ENCODE measurements at places on chromosomes 3 and 15.

DNA sequence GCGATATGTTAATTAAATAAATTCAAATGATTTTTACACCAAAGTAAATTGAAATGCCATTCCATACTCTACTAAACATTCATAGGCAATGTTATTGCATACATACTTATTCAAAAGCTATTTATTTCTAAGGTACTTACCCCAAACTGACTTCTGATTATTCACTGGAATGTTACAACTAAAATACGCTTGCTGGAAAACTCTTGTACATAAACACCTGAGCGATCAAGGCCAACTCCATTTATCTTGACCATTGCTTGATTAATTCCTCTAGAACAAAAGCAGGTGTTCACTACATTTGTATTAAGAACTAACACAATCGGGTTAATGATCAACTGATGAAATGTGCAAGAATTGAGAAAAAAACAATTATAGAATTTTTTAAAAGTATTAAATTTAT lies at the start of gene SERPINI2:
TSS of gene SERPINI2 (minus strand) at position 180 of the 400 bp plus-strand sequence. CDS start 2,208 bp downstream, outside the sequence.
- no peak for DNase-seq

- DNase-seq: no peak
Measured at GRCh38 chr15:69508659-69509058, 56.0 kb downstream of the RPLP1 start.

GRCh38 chr3:111577798-111578685 lies 17.1 kb downstream of the ZBED2 start:
- DNase-seq: peak; percentile 83

DNA sequence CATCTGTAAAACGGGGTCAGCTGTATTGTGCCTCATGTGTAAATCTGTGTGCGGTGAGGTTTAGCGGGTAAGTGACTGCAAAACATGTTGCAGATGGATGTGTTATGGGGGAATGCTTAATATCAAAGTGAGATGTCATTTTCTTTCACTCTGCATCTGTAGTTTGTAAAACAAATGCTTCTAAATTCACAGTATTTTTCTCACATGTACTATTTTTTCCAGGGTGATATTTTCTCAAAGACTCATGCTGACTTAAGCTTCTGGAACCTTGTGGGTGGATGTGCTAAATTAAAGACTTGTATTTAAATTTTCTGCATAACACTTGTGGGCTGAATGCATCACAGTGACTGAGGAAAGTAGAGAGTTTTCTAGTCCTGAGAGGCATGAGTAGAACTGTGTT lies 115.2 kb upstream of the TP63 start:
- no peak for DNase-seq

DNA sequence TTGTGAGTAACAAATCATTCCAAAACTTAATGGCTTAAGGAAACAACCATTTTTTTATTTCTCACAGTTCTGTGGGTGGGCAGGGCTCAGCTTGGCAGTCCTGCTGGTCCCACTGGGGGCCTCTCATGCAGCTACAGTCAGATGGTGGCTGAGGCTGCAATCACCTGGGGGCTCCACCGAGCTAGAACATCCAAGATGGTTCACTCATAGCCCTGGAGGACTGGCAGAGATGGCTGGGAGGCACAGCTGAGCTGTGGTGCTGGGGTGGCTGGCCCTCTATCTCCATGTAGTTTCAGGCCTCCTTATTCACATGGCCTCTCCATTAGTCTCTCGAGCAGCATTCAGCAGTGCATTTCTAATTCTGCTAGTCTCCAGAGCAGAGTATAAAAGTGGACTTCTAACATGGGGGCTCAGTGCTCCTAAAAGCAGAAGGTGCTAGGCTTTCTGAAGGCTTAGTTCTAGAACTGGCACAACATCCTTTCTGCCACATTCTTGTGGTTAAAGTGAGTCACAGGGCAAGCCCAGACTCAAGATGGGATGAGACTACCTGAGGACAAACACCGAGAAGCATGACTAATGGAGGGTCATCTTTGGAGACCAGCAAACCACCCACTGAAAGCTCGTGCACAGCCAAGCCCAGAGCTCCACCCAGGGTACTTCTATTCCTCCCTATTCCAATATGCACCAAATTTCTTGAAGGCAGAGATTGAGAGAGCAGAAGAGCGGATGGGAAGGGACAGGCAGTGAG lies 6.3 kb downstream of the CAV3 start:
- DNase-seq: peak; percentile 79

DNA sequence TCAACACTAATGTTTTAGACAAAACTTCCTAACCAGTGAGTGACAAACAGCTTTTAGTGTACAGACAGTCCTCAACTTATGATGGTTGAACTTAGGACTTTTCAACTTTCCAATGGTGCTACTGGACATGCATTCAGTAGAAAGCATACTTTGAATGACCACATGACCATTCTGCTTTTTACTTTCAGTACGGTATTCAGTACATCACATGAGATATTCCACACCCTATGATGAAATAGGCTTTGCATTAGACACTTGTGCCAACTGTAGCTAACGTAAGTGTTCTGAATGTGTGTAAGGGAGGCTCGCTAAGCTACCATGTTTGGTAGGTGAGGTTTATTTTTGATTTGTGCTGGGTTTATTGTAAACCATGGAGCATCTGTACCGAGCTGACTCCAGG lies 113.7 kb downstream of the WNT7A start:
- DNase-seq: no peak

DNA sequence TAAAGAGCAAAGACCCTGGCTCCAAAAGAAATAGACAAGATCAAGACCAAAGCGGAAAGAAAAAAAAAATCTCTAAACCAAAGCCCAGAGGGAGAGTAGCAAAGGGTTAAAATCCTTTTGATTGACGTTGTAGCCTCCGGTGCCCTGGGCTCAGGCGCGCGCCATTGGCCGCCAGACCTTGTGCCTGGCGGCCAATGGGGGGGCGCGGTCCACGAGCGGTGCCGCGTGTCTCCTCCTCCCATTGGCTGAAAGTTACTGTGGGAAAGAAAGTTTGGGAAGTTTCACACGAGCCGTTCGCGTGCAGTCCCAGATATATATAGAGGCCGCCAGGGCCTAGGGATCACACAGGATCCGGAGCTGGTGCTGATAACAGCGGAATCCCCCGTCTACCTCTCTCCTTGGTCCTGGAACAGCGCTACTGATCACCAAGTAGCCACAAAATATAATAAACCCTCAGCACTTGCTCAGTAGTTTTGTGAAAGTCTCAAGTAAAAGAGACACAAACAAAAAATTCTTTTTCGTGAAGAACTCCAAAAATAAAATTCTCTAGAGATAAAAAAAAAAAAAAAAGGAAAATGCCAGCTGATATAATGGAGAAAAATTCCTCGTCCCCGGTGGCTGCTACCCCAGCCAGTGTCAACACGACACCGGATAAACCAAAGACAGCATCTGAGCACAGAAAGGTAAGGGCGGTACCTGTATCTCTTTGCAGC lies at the start of gene HES1:
TSS of gene HES1 (plus strand) at position 343 of the 713 bp plus-strand sequence. CDS start at position 576, 233 bp downstream.
- DNase-seq: peak; percentile 94

- peak; percentile 43 for DNase-seq
Measured at GRCh38 chr15:42059661-42060476, 34.5 kb downstream of the PLA2G4D start.

DNA sequence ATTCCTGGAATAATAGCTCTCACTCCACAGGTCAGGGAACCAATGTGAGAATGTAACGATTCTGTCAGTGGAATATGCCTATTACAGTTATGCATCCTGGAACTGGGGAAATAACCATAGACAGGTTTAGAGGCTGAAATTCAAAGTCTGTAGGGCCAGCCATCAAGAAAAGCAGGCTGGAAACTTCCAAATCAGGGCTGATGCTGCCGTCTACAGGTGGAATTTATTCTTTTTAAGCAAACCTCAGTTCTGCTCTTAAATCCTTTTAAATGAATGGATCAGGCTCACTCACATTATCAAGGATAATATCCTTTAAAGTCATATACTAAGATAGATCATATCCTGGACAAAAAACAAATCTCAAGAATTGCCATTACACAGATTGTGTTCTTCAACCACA lies 699.8 kb downstream of the NR2F2 start:
- DNase-seq: no peak

GRCh38 chr3:159685801-159686200 lies 302.8 kb upstream of the IL12A start:
- no peak for DNase-seq

DNA sequence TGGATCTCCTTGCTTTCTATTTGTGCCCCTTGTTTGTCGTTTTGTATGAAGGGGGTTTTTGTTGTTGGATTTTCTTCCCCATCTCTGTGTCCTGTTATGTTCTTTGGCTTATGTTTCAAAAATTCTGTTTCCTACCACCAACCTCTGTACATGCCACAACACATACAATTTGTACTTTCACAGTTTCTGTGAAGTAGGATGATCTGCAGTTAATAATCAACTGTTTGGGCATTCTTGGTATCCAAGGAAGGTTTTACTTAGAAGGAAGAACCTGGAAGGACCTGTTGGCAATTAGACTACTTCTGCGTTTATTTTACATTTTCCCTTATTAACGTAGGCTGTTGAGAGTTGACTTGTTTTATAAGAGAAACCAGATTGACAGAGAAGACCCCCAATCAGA lies 8.3 kb downstream of the SETD5 start:
- DNase-seq: peak; percentile 62

GRCh38 chr3:74041068-74041675 lies 416.4 kb upstream of the PDZRN3 start:
- no peak for DNase-seq

- peak; percentile 33 for DNase-seq
Measured at GRCh38 chr3:187227658-187228258, 30.5 kb downstream of the RTP1 start.

GRCh38 chr15:38860253-38860652 lies 295.6 kb upstream of the RASGRP1 start:
- DNase-seq: no peak

DNA sequence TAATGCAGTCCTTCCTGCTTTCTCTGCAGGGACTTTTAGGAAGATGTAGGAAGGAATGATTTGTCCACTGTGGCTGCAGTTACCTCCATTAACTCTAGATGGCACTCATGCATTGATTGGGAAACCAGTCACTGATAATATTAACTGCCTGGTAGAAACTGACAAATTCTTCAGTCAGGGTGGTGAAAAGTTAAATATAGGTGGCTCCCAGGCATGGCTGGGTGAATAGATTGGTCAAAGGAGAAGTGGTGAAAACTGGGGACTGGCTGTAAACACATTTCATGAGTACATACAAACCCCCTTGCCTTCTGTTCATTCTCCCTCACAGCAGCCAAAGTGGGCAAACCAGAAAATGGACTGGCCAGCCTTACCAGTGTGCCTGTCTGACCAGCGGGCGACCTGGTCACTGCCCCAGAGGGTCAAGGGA lies 333.4 kb downstream of the THSD4 start:
- DNase-seq: peak; percentile 66

- no peak for DNase-seq
Measured at GRCh38 chr15:74978077-74978476, 17.3 kb upstream of the SCAMP5 start.

DNA sequence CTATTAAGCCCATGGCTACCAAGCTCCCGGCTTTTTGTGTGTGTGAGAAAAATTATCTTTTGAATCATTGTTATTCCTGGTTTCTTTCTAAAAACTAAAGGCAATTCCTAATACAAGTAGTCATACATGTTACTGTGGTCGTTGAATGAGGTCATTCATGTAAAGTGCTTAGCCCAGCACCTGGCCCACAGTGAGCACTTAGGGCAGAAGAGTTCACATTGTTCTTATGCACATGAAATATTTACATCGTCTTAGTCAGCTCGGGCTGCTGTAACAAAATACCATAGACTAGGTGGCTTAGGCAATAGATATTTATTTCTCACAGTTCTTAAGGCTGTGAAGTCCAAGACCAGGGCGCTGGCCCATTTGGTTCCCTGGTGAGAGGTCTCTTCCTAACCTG lies 216.1 kb downstream of the SHQ1 start:
- no peak for DNase-seq

GRCh38 chr15:72797338-72797689 lies 13.8 kb upstream of the ADPGK start:
- DNase-seq: no peak

- no peak for DNase-seq
Measured at GRCh38 chr15:41980654-41981323, 8.4 kb upstream of the EHD4 start.

DNA sequence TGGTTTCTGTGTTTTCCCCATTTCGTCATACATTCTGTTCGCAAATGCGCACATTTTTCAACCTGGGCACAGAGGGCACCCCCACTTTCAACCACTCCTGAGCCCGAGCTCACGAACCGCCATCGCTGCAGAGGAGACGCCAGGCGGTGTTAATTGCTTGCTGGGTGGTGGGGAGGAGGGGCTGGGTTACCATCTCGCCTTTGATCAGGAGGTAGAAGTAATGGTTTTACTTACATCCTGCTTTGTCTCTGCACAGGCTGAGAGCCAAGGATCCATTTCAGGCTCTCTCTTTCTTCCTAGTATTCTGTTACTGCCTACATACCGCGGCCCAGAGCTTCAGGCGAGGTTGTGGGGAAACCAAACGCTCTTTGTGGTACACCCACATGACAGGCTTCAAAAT lies 177.3 kb upstream of the WNT5A start:
- DNase-seq: no peak

DNA sequence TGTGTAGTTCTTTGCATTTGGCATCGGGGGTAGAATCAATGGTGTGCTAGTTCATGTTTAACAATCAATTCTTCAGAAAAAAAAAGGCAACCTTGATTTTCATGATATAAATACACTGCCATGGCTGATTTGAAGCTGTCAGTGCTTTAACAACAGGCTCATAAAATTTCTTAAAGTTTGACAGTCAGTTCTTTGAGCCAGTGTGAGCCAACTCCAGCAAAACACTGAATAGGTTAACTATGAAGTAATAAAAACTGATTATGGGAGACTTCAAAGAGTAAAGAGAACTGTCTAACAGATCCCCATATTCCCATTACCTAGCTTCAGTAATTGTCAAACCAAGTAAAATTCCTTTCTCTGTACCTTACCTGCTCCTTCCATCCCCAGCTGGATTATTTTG lies 241.7 kb upstream of the SUCLG2 start:
- DNase-seq: no peak

- no peak for DNase-seq
Measured at GRCh38 chr3:185084901-185085300, 68.0 kb downstream of the C3orf70 start.

DNA sequence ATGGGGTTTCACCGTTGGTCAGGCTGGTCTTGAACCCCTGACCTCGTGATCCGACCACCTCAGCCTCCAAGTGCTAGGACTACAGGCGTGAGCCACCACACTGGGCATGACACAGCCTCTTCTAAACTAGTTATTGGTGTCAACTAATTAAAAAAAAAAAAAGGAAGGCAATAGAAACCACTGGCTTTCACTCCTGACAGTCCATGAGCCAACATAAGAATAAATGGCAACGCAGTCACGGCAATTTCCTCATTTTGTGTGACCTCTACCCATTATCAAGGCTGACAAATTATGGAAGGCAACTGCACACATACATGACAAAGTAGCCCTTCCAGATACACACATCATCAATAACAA lies 5.9 kb downstream of the ARHGEF3 start:
- no peak for DNase-seq

DNA sequence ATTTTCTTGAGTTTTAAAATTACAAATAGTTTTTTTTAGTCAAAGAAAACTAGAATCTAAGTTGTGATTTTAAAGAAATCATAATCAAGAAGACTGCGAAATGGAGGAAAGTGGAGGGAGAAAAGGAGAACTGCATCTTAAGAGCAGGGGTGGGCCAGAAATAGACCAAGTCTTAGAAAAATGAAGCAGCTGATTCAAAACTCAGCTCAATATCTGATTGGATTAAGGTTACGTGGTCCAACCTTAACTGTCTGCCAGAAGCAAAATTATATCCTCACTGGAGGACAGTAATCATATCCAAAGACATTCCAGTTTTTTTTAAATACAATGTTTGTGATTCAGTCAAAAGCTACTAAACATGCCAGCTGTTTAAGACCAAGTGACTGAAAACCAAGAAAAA lies 41.4 kb downstream of the CHSY1 start:
- DNase-seq: no peak

Data from ACHN (cell line).